ENCODE measurements at places on chromosomes 5 and 9.

GRCh38 chr9:124038239-124038638 lies 26.7 kb downstream of the LHX2 start:
- no peak for DNase-seq

DNA sequence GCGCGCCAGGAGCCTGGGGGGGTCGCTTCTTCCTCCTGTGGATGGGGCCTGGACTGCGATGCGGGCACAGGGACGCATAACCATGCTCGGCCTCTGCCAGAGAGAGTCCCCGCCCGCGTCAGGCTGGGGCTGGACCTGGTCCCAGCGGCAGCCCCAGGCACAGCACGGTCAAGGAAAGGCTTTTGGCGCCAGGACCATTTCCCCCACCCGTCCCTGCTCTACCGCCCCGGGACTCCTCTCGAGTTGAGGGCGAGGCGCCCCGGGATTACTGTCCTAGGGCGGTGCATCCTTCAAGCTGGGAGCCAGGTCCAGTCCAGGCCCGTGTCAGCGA lies 341 bp downstream of the MXD3 start:
- no peak for DNase-seq

- no peak for DNase-seq
These were observed 161.4 kb upstream of the FBXL7 start for GRCh38 chr5:15338546-15338945.

DNA sequence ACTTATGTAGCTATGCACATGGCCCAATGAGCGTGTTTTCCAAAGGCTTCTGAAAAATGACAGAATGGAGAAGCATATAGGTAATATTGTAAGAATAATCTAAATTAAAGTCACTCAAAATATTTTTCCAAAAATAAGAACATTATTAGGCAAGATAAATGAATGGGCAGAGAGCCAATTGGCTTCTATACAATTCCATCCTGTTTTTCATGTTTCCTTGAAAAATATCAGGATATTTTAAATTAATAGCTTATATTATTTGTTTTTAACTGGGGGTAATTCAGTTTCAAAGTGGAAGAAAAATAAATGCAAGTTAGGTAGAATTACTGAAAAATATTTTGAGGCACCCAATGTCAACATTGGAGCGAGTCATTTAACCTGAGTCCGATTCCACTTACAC lies 183.5 kb downstream of the PLK2 start:
- no peak for DNase-seq

- DNase-seq, result no peak
These were observed 483.0 kb upstream of the DMAC1 start for GRCh38 chr9:8282535-8282934.

- DNase-seq, result no peak
These were observed 36.7 kb downstream of the PROP1 start for GRCh38 chr5:177959315-177959714.

GRCh38 chr9:83656032-83656680 lies 33.2 kb downstream of the IDNK start:
- no peak for DNase-seq

DNA sequence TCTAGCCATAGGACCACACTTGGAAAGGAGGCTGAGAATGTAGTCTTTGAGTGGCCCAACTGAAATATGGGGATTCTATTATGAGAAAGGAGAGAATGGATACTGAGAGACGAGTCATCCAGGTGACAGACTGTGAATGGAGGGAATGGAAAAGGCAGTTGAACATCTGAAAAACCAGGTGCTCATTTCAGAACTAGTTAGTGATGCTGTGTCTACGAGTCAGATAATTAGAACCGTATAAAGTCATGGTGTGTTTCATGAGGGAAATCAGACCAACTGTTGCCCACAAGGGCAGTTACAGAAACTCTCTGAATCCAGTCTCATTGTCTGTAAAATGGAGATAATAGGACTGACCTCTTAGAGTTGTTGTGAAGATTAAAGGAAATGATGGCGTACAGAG lies 86.5 kb downstream of the EGFLAM start:
- no peak for DNase-seq

GRCh38 chr9:95634536-95634935 lies 117.8 kb upstream of the PTCH1 start:
- no peak for DNase-seq

DNA sequence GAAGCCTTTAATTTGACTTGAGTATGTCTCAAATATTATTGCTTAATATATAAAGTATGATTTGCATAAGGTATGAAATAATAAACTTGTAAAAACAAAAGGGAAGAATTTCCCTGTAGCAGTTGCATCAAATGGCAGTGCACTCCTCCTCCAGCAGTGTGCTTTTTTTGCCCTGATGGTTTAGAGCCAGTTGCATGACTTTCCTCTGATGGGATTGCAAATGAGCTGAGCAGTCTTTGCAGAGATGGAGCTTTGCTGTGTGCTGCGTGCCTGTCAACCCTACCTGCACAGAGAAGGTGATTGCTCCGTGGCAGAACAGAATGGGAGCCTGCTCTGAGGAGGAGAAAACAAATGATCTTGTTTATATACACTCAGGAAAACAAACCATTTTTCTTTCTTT lies 22.7 kb upstream of the CATSPER3 start:
- DNase-seq, result no peak

DNA sequence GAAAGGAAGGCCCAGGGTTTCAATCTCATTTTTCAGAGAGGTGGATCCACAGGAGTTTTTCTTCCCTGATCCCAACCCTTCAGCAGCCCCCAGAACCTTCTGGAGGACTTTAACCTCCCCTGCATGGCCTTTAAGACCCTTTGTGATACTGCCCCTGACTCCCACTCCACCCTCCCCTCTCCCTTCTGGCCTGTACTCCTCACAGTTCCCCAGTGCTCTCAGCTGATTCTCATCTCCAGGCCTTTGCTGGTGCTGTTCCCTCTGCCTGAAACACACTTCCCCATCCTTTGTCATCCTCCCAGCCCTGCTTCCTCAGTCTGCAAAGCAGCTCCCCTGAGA lies 18.5 kb downstream of the NEURL1B start:
- DNase-seq, result no peak

DNA sequence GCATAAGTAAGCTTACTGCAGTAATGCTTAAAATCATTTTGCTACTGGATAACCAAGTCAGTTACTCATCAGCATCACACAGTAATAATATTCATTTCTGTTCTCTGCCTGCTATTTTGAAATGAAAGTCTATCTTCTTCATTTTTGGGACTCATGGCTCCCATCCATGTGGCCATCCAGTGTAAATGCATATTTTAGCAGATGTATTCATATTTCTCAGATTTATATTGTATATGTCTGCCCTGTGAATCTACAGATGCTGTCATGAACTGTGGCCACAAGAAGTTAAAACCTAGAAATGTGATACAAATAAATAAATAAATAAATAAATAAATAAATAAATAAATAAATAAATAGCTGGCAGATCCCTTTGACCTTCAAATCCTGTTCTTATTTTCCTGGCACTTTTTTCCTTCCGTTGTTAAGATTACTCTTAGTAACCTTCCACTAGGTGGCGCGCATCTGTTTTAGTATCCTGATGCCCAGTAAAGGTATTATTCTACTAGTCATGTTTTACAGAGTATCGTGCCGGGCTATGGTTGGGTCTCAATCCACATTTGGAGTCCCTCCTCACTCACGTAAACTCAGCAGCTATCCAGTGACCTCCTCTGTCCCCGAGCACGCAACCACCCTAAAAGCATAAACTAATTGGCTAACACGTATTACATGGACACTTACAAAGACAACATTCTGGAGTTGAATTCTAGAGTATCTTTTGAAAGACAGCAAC lies 79.2 kb upstream of the IL7R start:
- peak; percentile 82 for DNase-seq

GRCh38 chr9:37300620-37301019 lies 121.9 kb upstream of the GRHPR start:
- DNase-seq, result no peak

GRCh38 chr9:14341437-14342122 lies 27.6 kb upstream of the NFIB start:
- DNase-seq, result no peak

GRCh38 chr5:169848792-169849191 lies 131.5 kb downstream of the INSYN2B start:
- no peak for DNase-seq

GRCh38 chr5:139955616-139956273 lies 87.4 kb downstream of the NRG2 start:
- no peak for DNase-seq

- no peak for DNase-seq
These were observed 30.4 kb upstream of the TCF7 start for GRCh38 chr5:134084022-134084565.

- DNase-seq, result no peak
These were observed 73.2 kb downstream of the SH3PXD2B start for GRCh38 chr5:172380987-172381643.

- no peak for DNase-seq
These were observed 22.6 kb upstream of the SUSD3 start for GRCh38 chr9:93035821-93036351.

- no peak for DNase-seq
These were observed 3.9 kb upstream of the CFAP95 start for GRCh38 chr9:69816735-69817134.

GRCh38 chr9:37197158-37198038 lies 77.0 kb downstream of the ZCCHC7 start:
- DNase-seq, result no peak

DNA sequence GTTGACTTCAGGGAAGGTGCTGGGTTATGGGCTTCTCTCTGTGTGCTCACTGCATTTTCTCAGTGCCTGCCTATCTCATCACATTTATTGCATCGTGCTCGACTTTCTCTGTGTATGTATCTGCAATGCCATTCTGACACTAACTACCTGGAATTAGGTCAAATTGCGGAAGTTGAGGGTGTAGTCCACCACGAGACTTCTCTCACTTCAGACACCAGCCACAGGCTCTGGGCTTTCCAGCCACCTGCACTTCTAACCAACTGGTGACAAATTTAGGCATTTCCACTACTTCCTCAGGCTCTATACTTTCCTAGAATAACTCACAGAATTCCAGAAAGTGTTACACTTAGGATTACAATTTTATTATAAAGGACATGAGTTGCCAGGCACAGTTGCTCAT lies 188.6 kb upstream of the ZNF608 start:
- DNase-seq, result no peak

DNA sequence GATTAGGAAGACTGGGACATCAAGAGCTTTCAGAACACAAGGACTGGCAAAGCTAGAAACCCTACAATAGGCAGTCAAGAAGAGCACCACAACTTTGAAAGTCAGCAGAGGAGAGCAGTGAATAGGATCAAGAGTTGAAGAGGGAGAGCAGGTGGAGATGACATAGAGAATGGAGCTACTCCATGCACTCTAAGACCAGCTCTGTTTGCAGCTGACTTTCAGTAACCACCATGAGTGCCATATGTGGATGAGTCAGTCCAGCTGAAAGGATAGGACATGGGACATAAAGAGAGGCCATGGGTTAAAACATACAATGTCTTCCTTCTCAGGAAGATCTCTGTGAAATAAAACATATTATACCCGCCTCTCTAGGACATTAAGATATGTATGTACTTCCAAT lies 289.1 kb upstream of the KLF4 start:
- no peak for DNase-seq

- no peak for DNase-seq
These were observed 155.1 kb upstream of the RAI14 start for GRCh38 chr5:34501016-34501415.

- DNase-seq, result no peak
These were observed 24.9 kb downstream of the LPCAT1 start for GRCh38 chr5:1498623-1499416.

- no peak for DNase-seq
These were observed 64.2 kb upstream of the PAM start for GRCh38 chr5:102690910-102691309.

DNA sequence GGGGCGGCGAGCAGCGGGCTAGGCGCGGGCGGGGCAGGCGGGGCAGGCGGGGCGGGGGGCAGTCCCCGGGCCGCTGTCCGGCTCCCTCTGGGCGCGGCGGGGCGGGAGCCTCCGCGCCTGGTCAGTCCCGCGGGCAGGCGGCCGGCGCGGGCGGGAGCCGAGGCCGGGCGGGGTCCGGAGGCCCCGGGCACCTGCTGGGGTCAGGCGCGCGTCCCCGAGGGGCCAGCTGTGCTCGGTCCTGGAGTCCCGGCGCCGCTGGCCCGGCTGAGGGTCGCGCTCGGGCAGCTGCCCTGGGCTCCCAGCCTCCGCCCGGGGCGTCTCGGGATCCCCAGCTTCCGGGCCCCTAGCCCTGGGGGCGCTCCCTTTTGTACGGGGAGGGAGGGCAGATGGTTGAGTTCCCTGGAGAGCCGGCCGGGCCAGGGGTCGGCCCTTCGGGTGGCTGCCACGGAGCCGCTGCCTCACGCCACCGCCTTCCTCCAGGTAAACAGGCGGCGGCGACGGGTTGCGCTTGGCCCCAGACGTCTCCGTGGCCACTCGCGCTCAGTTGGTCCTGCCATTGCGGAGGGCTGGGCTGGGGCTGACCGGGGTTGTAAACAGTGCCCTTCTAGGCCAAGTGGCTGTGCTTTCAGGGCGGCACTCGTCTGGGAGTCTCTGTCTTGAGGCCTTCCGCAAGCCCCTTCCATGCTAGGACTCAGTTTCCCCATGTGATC lies 473 bp downstream of the ZBTB34 start:
- no peak for DNase-seq

- no peak for DNase-seq
These were observed 7.5 kb downstream of the GABRB2 start for GRCh38 chr5:161539016-161539415.

Measured in omental fat pad (tissue), 4 donors.